Thoracic aorta (tissue), 2 donors: ENCODE measurements at places on chromosomes 1 and 21.

DNA sequence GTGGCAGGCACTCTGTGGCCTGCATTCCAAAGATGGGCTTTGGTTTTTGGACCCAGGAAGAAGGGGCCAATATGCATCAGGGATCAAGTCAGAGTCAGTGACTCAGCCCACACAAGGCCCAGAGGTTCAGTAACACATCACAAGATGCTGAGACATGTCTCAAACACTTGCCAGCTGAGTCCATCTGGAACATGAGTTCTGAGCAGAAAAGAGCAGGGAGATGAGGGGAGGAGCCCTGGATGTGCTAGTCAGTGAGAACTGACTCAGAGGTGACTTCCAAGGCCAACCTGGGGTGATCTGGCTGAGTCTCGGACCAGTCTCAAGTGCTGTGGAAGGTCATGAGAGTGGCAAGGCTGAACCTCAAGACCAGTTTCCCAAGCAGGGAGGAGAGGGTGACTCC lies 150.1 kb downstream of the CDC7 start:
- DNase-seq, result peak; percentile 68

GRCh38 chr1:171295821-171296220 lies 18.2 kb upstream of the FMO4 start:
- DNase-seq, result no peak

DNA sequence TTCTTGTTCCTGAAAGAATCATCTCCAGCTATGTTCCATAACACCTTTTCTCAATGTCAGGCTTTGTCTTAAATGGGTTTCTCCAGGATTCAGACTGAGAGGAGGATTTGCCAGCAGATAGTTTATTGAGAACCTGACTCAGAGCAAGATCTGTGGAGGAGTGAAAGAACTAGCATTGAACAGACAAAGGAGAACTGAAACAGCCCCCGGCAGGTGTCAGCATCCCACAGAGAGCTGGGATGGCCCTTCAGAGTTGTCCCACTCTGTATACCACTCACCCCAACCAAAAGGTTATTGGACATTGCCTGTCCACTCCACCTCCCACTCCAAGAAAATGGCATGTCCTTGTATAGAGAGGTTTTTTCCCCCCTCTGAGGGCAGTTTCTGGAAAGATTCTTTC lies 270.7 kb downstream of the PAPPA2 start:
- DNase-seq, result no peak

- DNase-seq, result no peak
Observed at GRCh38 chr1:115246526-115246925, 91.5 kb downstream of the NGF start.

- no peak for DNase-seq
Observed at GRCh38 chr1:5161372-5161771, 507.0 kb downstream of the AJAP1 start.

GRCh38 chr1:147822292-147822691 lies 61.9 kb upstream of the GJA5 start:
- no peak for DNase-seq

DNA sequence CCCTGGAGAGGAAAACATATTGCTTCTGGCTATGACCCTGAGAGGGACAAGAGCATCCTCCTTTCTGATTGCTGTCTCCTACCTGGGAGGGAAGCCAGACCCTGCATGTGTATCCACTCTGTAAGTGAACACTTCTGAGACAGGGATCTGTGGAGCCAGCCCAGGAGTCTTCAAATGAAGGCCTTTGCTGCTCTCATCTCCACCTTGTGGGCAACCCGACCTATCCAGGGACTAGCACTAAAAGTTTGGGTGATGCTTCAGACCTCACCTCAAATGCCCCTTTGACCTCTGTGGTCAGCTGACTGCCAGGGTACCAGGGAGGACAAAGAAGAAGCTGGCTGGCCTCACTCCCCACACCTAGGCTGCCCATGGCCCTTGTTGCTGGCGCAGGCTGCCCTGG lies 64.7 kb downstream of the KCND3 start:
- DNase-seq, result no peak

- DNase-seq, result no peak
Observed at GRCh38 chr1:89927049-89927448, 67.9 kb upstream of the ZNF326 start.

DNA sequence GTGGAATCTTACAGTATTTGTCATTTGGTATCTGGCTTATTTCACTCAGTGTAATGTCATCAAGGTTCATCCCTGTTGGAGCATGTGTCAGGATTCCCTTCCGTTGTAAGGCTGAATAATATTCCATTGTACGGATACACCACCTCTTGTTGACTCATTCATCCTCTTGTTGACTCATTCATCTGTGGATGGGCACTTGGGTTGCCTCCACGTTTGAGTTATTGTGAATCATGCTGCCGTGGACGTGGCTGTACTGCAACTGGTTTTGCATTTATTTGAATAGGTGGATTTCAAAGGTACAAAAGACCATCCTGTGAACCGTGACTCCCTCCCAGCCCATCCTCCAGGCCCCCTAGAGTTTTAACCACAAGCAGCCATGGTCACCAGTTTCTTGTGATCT lies 11.9 kb upstream of the TCP10L start:
- no peak for DNase-seq

GRCh38 chr1:212238552-212238951 lies 46.7 kb upstream of the PPP2R5A start:
- DNase-seq, result no peak

DNA sequence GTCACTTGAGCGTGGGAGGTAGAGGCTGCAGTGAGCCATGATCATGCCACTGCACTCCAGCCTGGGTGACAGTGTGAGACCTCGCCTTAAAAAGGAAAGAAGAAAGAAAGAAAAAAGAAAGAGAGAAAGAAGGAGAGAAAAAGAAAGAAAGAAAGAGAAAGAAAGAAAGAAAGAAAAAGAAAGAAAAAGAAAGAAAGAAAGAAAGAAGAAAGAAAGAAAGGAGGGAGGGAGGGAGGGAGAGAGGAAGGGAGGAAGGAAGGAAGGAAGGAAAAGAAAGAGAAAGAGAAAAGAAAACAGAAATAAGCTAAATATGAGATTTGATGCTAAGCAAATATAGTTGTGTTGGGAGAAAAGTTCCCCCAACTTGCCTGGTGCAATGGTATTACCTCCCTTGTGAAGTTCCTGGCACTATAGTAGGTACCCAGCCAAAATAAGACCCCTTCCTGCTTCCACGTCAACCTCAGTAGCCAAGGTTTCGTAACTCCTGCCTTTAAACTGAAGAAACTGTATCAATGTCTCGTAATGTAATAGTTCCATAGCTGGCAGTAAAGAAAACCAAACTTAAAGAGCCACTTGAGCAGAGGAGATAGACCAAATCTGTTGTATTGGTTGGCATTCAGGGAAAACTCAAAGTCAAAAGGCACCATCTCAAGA lies 88.1 kb upstream of the HNRNPU start:
- DNase-seq, result no peak

- DNase-seq, result no peak
Observed at GRCh38 chr1:22799971-22800370, 89.3 kb downstream of the EPHB2 start.

DNA sequence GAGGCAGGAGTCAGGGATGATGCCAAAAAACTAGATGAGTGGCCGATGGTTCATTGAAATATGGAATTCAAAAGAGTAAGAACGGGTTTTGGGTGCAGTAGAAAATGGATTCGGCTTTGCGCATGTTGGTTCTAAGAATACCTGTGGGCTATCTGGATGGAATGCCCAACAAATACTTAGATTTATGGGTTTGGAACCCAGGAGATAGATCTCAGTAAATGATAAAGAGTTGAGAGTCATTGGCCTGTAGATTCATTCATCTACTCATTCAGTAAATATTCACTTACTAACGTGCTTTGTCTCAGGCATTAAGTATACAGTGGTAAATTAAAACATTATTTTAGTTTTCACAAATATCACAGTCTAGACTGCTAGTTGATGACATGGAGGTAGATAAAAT lies 247.7 kb downstream of the NFIA start:
- DNase-seq, result no peak

DNA sequence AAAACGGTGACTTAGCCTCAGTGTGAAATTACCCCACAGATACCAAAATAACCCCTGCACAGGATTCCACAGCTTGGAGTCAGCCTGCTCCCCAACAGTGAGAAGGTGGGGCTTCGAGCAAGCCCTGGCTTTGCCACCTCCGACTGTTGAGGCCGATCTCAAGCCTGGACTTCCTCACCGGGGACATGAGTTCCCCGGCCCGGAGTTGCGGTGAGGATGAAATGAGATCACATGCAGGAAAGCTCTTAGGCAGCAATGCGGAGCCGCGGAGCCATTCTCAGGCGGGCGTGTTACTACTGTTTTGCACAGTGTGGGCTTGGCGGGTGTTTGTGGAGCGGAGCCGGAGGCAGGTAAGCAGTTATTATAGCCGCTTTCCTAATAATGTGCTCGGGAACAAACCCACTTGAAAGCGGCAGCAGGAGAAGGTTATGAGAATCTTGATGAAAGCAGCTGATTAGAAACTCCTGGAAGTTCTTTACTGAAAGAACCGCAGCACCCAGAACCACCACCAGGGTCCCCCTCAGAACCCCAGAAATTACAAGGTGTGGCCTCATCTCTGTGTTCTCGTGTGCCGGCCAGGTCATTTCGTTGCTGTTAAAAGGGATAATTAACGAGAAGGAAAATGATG lies 3.9 kb upstream of the CLSTN1 start:
- DNase-seq, result no peak

DNA sequence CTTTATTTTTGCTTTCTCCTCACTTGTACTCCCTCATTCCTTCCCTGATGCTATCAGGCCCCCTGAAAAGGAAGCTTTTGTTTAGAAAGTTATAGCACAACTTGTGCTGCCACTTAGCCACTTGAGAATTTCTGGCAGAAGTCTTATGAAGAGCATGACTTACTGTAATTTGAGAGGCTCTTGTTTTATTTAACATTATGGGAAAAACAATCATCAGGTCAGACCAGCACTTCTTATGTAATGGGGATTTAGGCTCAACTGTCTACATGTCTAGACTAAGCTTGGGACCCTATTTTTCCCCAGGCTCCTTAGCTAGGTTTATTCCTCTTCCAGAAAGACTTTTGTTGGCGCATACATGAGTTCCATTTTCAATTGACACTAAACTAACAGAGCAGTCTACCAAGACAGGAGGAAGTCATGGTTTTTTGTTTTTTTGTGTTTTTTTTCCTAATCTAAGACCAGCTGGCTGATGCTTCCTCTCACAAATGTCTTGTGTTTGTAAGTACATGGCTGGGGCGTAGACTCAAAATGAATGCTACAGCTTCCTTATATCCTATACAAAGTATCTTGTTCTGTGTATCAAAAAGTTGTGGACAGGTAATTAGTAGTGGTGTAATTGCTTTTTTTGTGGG lies 31.5 kb downstream of the TNFSF4 start:
- no peak for DNase-seq
